Islet precursor cell (in vitro differentiated cells): ENCODE measurements at places on chromosomes 5 and 9.

DNA sequence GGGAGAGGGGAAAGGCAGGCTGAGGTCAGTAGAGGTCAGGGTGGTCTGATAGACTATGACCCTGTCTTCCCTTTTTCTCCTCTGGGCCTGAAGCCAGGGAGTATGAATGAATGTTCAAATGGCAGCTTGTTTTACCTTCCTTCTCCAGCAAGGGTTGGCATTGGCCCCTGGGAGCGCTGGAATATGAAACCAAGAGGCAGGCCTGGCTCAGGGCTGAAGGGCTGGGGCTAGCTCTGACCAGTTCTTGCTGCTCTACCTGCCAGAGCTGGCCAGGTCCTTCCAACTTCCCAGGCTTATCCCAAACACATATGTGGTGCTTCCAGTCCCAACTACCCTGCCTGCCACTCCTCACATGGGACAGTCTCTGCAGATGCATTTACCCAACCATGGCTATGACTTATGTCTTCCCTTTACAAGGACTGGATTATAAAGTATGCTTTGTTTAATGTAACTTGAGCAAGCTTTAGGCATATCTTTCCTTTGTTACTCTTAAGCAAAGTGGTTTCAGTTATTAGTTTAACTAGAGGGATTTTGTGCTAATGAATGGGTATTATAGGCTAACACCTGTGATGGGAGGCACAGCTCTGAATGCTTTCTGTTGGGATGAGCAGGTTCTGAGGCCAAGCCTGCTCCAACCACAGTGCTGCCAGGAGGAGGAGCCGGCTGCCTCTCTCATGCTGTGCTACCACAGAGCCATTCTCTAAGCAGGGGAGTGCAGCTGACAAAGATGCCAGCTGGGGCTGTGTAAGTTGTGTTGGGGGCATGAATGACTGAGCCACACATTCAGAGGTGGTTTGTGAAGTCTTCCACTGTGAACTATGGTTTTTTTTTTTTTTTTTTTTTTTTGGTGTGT is 6.1 kb downstream of the CCNI2 start:
- peak; percentile 74 for DNase-seq

- no peak for DNase-seq
Observed at GRCh38 chr5:151023047-151023615, 2.7 kb downstream of the GPX3 start.

DNA sequence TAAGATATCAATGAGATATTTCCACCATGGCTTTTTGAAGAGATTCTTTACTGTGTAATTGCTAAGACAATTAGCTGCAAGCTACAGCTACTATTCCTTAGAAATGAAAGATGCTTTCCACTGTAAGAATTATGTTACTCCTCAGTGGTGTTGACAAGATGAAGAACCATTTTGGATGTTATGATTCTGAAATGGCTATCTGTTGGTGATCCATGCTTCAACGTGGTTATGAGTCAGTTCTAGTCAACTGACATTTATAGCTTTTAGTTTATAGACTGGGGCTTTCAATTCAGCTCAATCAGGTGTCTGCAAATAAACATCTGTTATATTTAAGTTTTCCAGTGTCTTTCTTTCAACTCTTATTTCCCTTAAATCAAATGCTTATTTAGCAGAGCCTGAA is 93.7 kb downstream of the SGCD start:
- no peak for DNase-seq

DNA sequence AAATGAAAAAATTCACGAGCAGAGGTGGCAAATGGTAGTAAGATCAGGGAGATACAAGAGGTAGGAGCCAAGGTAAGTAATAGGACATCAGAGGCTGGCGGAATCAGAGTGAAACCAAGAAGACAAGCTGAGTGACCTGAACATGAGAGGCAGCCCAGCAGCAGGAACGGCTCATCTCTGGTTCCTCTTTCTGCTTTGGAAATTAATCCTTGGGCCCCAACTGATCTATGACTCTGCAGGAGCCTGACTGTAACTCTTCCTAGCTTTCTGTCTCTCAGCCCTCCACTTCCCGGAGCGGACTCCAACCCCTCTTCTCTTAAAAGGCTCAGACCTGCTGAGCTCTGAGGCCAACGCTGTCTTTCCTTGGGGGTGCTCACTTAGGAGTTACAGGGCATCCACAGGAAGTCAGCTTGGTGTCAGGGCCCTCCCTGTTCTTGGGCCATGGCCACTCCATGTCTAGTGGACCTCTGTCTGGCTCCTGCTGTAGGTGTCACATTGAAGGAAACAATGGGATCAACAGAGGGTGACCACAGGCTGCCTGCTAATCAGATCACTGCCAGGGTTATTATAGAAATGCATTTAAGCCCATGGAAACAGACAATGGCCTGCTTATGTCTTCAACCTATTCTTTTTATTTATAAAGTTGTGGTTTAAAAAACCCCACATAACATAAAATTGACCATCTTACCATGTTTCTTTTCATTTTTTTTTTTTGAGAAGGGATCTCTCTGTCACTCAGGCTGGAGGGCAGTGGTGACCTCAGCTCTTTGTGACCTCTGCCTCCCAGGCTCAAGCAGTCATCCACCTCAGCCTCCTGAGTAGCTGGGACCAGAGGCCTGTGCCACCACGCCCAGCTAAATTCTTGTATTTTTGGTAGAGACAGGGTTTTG is 22.5 kb upstream of the SHB start:
- DNase-seq: no peak

GRCh38 chr5:135242866-135243555 is 156.0 kb downstream of the MACROH2A1 start:
- DNase-seq: peak; percentile 37

- no peak for DNase-seq
Observed at GRCh38 chr9:131804826-131805225, 65.0 kb upstream of the RAPGEF1 start.

DNA sequence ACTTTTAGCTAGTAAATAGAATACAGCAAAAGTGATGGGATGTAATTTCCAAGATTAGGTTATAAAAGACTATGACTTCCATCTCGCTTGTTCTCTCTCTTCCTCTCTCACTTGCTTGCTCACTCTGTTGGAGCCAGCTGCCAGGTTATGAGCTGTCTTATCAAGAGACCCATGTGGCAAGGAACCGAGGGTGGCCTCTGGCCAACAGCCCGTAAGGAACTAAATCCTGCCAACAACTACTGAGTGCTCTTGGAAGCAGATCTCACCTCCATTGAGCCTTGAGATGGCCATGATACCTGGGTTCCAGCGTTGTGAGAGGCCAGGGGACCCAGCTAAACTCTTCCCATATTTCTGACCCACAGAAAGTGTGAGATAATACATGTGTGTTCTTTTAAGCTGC is 636.1 kb downstream of the ACTL7B start:
- no peak for DNase-seq

- no peak for DNase-seq
Observed at GRCh38 chr5:168807287-168807686, 228.1 kb upstream of the PANK3 start.

DNA sequence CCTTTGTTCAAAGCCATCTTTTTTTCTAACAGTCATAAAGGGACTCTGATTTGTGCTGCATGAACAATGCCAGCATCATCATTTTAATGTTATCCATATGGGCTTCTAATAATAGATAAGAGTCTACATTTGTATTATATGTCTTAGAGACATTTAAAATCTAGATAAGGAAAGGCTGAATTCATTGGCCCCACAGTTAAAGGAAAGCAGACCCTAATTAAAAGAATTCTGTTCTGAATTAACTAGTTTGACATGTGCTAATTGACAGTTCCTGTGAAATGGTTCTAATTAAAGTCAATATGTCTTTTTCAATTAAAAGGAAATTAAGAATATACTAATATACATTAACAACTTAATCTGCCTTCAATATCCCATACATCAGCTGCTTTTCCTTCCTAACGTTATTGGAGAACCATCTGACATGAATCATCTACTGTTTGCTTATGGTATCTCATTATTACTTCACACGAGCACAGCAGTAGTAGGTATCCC is 104.7 kb downstream of the NR2F1-AS1 start:
- DNase-seq: no peak

DNA sequence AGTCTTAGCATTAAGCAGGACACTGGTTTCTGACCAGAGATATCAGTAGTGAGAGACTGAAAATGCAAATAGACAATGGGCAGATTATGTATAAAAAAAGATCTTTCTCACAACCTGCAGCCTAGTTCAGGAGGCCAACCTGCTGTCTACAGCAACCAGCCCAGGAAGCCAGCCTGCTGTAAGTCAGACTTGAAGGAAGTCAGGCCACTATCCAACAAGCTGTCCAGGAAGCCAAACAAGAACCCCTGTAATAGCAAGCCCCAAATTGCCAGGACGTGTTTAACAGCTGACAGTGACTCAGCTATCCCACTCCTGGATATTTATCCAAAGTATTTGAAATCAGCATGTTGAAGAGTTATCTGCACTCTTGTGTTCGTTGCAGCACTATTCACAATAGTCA is 121.8 kb upstream of the SPIN1 start:
- no peak for DNase-seq

- peak; percentile 76 for DNase-seq
Observed at GRCh38 chr5:37889612-37890317, 49.9 kb upstream of the GDNF start.

- DNase-seq: peak; percentile 73
Observed at GRCh38 chr5:135433681-135434426, 13.3 kb downstream of the DCANP1 start.

GRCh38 chr5:178769617-178770260 is 39.3 kb upstream of the ZNF354A start:
- no peak for DNase-seq

- no peak for DNase-seq
Observed at GRCh38 chr9:117732494-117732893, 28.3 kb downstream of the TLR4 start.

DNA sequence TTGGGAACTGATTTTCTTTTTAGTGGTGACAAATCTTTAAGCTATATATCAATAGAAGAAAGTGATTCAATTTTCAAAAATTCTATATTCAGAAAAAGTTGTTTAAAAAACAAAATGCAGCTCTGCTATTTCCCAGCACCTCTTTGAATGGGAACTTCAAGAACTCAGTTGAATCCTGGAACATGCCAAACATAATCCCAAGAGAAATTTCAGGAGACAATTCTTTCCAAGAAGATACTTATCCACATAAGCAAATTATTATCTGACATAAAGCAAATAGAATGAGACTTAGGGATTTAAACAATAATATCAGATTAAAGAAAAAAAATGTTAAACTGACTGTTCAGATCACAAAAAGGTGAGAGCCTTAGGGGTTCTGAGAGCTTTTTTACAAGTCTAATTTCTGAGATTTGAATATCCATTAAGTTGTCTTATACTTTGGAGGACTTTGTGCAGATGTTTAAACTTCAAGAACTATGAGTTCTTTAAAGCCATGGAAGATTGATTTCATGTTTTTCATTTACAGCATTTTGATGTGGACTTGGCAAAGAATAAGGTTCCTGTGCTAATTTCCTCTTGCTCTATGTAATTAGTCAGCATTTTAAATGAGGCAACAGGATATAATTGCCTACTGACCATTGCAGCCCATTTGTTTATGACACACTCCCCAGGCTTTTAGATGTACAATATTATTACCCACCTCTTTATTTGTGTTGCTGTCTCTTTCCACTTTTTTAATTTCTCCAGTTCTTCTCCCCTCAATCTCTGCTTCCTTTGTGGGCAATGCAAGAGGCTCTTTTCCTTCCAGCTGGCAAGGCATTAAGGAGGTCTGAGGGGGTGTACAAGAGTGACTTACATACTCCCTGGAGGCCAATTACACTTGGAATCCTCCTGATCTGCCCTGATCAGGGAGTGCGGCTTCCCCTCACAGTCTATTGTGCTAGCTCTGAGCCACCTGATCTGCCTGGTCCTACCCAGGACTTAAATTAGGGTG is 419.1 kb downstream of the NR2F1-AS1 start:
- DNase-seq: peak; percentile 70

DNA sequence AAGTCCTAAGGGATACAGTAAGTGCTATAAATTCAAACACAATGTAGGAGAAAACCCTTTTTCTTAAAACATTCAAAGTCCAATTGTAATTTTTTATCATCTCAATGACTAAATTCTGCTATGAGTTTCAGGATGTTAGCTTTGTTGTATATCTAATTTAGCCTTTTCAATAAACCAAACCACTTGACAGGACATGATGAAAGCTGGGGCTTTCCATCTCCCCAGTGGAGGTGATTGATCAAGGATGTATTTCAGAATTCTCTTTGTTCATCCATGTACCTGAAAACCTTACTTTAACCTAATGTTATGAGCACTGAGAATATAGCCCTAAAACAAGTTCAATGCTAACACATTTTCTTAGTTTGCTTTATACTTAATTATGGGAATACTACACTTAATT is 639.0 kb upstream of the ITGA1 start:
- no peak for DNase-seq

DNA sequence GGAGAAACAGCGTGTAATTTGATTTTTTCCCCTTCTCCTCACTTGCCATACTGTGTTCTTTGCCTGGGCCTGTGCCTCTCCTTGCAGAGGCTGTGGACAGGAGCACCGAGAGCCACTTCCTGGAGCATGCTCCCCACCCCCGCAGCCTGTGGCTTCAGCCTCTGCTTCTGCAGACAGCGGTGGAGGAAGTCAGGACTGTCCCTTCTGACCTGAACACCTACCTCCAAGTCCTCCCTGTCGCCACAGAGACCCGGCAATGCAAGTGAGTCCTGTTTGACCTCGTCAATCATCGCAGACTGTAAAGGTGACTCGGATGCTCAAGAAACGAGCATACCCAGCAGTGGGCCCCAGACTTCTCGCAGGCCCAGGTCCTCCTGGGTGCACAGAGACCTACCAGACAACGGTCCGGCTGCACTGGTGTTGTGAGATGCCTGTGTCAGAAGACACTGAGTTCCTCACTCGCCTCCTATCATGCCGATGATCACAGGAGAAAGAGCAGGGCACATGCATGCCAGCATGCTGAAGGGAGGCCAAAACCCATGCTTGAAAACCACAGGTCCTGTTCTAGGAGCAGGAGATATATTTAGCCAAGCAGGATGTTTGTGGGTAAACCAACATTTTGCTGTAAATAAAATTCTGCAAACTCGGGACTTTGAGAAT is 198.8 kb downstream of the AUH start:
- DNase-seq: peak; percentile 81

DNA sequence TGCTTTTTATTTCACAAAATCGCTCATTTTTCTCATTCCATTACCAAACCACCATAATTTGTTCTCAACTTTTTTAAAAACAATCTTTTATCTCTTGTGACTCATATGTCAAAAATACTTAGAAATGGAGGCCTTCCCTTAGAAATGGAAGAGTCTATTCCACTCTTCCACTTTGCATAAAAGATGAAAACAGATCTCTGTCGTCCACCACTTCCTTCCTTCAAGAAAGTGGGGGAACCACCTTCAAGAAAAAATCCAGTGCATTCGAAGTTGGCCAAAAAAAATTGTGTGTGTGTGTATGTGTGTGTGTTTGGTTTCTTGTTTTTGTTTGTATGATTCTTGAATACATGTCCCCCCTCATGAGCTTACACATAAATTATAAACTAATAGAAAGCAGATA is 628.8 kb upstream of the DMAC1 start:
- no peak for DNase-seq

DNA sequence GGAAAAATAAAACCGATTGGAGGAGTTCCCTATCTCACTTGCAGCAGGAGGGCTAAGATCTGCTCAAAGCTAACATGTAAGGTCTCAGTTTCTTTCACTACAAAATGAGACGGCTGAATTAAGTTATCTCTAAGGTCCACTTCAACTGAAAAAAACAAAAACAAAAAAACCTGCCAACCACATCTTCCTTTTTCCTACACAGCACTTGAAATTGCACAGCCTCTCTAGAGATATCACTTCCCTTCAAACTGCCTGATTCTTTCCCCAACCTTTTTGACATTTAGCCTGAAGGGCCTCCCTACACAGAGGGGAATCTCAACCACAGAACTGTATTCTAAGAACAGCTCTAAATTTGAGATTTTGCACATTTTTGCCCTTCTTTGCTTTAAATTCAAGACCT is 227.9 kb upstream of the TARS1 start:
- DNase-seq: no peak

GRCh38 chr9:94175669-94176068 is 83.4 kb upstream of the ZNF169 start:
- no peak for DNase-seq
